Gastroesophageal sphincter (tissue), 4 donors: ENCODE measurements at places on chromosomes 7 and 10. TPM values are rescaled to one million over a fixed set of nuclear protein-coding genes. Genes with fewer than 3 reads are reported as not detected.

GRCh38 chr7:82428186-82428961 lies 15.2 kb downstream of the CACNA2D1 start:
- ATAC-seq, result no peak

DNA sequence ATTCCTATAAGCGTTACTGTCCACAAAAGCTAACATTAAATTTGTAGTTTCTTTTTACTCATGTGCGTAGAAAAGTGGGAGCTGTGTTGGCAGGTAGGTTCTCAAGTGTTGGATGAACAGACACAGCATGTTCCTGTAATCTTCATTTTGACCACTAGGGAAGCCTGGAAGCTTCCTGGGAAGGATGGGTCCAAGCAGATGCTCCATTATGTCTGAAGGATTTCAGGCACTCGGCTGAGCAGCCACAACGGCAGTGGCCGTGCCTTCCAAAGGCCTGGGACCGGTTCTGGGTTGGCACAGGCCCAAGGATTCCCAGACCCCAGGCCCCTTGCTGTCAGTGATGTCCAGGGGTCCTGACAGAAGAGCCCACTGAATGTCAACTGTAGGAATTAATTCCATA lies 386.3 kb downstream of the TNS3 start:
- ATAC-seq, result no peak

DNA sequence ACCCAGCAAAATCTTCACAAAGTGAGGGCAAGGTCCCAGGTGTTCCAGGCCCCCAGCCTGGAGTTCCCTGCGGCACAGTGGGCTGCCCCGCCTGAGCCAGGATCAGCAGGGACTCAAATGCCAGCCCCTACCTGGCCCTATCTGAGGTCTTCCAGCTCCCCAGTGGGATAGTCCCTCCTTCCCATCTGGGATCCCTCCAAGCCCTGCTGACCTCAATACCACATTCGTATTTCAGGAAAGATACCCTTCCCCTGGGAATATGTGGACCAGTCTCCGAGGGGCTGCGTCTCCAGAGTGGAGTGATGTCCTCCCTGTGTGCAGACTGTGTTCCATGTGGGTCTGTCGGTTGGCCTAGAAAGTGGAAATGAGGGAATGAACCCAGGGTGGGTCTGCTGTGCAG lies 40.9 kb downstream of the ELFN1 start:
- no peak for ATAC-seq

GRCh38 chr10:110547139-110547761 lies 20.2 kb upstream of the SMC3 start:
- peak; percentile 46 for ATAC-seq

The PFKP gene
- 261 TPM for total RNA-seq

The ELN gene
- 455 TPM for total RNA-seq
